ENCODE measurements at places on chromosomes 16 and 17.

DNA sequence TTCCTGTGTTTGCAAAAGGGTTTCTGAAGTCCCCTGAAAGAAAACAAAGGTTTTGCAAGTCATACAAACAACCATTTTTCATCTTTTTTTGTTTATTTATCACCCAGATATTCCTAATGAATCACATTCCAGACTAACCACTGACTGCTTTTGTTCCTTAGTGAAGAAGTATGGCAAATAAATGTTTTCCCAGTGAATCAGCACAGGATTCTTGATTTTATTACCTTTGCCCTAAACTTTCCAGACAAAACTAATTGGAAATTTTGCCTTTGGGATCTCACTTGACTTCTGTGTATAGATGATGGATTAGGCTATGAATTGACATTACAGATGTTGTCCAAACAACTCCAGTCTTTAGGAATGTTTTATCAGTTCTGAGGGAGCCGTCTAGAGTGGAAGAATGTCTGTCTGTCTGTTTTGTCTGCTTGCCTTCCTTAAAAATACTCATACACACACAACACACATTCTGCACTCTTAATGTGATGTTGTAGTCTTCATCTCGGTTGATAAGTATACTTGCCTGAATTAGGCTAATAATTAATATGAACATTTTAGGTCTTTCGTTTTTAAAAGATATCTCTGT lies 48.9 kb downstream of the VMP1 start:
- no peak for DNase-seq

GRCh38 chr16:11005611-11005975 lies 61.2 kb downstream of the CLEC16A start:
- no peak for DNase-seq

DNA sequence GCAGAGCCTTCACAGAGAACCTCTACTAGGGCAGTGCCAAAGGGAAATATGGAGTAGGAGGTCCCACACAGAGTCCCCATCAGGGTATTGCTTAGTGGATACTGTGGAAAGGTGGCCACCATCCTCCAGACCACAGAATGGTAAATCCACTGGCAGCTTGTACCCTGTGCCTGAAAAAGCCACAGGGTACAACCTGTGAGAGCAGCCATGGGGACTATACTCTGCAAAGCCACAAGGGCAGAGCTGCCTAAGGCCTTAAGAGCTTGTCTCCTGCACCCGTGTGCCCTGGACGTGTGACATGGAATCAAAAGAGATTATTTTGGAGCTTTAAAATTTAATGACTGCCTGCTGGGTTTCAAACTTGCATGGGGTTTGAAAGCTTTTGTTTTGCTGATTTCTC lies 118.0 kb upstream of the SEC14L1 start:
- no peak for DNase-seq

- no peak for DNase-seq
These were observed 2.9 kb downstream of the PYCR1 start for GRCh38 chr17:81934098-81934757.

DNA sequence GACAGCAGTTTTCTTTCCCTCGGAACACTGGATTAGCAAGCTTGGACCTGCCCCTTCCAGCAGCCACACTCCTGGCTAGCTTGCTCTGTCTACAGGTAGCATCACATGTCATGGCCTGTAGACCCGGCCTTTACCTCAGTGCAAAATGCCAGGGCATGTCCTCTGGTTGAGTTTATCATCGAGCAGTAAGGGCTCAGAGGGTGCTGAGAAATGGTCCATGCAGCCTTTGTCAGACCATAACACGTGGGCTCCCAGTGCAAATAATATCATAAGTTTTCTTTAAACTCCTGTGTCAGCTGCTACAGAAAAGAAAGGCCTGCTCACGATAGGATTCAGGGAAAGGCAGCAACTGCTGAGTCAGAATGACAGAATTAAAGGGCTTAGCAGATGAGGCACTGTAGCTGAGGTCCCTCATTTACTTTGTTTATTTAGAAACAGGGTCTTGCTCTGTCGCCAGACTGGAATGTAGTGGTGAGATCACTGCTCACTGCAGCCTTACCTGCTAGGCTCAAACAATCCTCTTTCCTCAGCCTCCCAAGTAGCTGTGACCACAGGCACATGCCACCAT lies 8.0 kb upstream of the GNA13 start:
- no peak for DNase-seq

DNA sequence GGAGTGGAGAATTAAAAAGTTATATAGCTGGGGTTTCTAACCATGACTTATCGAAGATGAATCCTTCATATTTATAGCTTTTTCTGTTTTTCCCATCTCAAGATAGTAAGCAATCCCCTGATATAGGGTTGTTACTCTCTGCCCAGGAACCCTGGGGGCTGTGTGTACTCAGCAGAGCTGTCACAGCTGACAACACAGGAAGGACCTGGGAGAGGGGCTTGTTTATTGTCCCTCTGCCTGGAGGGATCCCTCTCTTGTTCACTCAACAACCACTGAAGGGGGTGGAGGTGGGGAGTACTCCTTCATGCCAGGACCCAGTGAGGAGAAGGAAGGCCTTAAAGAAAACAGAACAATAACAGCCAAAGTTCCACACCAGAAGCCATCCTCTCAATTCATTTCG lies 19.8 kb downstream of the ASIC2 start:
- DNase-seq = no peak

DNA sequence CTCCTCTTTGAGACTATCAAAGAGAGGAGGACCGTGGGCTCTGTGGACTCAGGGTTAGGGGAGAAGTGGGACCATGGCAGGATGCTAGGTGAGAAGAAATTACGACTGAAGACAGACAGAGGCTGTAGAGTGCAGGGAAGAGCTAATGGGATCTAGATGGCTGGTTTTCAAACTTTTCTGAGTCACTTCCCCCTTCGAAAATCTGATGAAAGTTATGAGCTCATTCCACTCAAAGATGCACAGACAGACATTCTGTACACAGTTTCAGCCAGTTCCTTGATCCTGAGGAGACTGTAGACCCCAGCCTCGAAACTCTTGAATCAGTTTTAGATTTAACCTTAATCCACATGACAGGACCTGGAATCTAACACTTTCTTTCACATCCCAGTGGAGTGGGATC lies 40.7 kb downstream of the RGS9 start:
- DNase-seq = no peak

DNA sequence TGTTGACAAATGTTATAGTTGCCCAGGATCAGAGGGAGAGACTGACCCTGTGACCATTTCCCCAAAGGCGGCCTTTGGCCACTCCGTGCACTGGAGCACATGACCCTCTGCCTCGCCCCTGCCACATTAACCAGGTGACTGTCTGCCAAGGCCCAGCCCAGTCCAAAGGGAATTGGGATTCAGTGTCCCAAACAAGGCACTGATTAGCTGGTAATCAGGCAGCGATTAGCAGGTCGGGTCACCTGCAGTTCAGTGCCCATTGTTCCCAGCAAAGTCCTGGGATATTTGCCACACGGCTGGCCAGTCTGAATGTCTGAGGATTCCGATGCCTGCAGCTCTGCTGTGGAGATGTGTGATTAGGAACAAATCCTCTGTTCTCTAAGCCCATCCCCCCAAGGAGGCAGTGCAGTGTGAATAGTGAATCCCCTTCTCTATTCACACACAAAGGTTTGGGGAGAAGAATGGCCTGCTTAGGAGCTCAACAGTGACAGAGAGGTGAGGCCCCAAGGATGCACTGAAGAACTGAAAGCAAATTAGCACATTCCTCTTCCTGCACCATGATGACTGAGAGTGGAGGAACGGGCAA lies 123.1 kb upstream of the MAF start:
- no peak for DNase-seq

- no peak for DNase-seq
These were observed 2.3 kb downstream of the MT2A start for GRCh38 chr16:56610609-56611111.

DNA sequence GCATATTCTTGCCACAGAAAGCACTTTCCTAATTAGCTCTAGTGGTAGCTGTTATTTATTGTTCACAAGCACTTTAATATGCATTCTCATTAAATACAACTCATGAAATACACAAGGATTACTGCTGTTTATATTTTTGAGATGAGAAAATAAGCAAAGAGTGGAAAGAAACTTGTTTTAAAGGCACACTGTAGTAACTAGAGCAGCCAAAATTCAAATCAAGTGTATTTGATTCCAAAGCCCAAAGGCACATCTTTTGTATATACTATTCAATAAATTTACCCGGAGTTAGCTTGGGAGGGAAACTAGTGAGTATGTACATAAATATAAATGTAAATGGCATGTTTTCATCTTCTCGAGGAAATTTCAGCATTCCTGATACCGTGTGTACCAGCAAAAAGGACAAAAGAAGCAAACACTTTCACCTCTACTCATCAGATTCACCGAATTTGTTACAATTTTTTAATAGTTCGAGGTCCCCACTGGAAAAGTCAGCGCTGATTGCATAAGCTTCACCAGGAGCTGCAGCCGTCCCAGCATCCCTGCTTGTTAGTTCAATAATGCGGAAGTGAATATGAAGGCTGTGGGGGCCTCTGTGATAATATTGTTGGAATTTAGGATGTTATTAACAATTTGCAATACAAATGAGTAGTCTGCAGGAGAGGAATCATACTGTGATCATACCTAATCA lies 371.6 kb upstream of the MON1B start:
- no peak for DNase-seq

DNA sequence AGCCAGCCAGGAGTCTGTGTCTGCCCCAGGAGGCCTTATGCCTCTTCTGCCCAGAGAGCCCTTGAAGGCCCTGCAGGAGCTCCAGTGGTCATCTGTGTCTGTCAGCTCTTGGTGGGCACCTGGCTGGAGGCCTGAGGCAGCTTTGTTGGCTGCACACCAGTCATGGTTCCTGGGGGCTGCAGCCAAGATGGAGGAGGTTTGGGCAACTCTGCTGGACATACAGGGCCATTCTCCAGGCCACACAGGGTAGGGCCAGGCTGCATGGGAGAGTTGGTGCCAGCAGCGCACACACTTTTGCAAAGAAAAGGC lies 29.4 kb downstream of the B9D1 start:
- no peak for DNase-seq

- DNase-seq = peak; percentile 34
These were observed 34.7 kb downstream of the ADCY9 start for GRCh38 chr16:4081521-4082021.

GRCh38 chr16:2210009-2210332 lies 692 bp downstream of the BRICD5 start:
- DNase-seq = no peak

DNA sequence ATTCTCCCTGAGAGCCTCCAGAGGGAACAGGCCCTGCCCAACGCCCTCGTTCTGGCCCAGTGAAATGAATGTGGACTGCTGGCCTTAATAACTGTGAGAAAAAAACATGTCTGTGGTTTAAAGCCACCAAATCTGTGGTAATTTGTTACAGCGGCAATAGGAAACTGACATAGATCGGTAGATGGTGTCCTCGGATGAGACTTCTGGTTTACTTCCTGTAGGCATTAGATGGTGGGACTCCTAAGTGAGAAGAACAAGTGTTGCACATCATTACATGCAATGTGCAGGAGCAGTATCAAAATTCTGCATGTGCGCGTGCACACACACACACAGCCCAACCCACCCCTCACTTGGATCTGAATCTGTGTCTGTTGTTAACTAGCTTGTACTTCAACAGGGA lies 42.0 kb downstream of the CDK5R1 start:
- DNase-seq = no peak

DNA sequence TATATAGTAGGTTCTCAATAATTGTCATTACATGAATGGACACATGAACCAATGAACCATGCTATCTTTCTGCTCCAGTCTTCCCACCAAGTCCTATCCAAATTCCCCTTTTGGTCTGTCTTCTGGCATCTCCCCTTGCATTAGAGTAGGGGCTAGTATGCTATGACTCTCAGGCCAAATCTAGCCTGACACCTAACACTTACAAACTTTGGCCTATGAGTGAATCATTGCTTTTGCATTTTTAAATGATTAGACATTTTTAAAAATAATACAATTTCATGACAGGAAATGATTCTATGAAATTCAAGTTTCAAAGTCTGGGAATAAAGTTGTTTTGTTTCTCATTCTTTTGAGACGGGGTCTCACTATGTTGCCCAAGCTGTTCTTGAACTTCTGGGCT lies 102.5 kb upstream of the MAF start:
- DNase-seq = no peak

DNA sequence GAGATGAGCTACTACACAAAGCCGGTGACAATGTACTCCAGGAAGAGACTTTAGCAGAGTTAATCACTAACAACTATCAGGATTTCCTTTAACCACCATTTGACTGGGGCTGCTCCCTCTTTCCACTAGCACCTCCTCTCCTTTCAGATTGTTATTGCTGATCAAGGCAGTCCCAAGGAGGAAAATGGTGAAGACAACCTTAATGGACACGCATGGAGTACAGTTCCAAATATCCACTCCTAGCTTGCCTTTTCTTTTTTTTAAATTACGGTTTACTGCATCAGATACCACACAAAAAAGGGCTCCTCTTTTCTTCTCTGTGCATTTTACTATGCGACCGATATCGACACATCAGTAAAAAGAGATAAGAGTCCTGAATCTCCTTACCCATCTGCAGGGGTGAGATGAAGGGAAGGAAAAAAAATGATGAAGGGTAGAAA lies 30.9 kb downstream of the FAM222B start:
- no peak for DNase-seq

DNA sequence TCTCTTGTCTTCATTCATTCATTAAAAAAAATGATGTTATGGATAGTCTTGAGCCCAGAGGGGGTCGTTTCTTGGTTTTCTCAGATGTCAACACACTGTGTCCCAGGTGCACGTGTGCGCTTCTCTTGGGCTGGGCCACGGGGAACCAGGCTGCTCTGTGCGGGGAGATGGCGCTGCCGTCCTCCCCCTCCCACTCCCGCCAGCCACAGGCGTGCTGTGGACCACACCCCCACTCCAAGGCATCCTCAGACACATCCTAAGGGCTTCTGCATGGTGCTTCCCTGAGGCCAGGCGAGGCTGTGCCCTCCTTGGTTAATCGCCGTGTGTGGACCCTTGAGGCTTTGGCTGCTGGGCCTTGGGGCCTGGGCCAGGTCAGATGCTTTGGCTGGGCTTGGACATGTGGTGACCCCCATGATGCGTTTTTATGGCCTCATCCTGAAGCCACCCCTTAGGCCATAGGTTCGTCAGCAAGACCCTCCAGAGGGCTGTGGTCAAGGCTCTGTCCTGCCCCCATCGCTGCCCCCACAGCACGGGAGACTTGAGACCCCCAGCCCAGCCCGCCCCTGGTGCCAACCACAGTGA lies 245.7 kb upstream of the CIBAR2 start:
- DNase-seq = no peak

GRCh38 chr16:11175787-11176341 lies 80.1 kb downstream of the SOCS1 start:
- DNase-seq = no peak

DNA sequence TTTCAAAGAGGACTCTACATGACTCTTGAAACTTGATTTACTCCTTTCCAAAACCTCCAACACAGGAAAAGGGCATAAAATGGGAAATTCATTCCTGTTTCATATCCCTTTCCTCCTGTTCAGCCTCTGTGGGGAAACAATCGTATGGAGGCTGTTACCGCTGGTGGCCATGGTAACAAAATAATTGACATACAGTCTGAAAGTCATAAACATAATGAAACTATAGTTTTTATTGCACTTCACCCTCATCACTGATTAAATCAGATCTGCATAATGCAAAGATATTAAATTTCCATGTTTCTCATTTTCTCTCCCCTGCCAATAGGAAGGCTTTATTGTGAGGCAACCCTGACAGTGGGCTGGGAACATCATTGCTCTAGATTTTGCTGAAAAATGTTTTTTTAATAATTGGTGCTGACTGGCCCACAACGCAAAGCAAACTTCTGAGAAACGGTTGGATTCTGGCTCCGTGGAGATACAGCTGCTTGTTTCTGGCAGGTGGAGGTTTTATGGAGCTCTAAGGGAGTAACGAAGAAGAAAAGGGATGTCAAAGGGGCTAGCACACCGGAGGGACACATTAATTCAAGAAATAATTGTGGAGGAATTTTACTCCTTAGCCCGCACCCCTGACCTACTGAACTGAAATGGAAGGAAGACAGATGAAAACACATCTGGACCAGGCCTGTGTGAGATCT lies 154.2 kb upstream of the SHISA6 start:
- DNase-seq = no peak
